ENCODE measurements at places on chromosomes 12 and 14.

- no peak for DNase-seq
These were observed 4.4 kb upstream of the PRDM4 start for GRCh38 chr12:107765316-107765715.

DNA sequence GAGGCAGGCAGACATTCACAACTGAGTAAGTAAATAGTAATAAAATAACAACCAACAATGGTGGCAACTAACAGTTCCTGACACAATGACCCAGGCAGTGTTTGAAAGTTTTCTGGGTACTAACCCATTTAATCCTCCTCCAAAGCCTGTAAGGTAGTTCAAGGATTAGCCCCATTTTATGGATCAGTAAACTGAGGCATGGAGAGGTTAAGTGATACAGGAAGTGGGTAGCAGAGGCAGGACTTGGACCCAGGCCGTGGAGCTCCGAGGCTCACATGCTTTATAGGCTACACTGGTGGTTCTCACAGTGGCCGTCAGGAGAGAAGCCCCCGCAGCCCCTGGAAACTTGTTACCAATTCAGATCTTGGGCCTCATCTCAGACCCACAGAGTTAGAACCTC, 17.5 kb downstream of the CRACR2A start:
- no peak for DNase-seq

DNA sequence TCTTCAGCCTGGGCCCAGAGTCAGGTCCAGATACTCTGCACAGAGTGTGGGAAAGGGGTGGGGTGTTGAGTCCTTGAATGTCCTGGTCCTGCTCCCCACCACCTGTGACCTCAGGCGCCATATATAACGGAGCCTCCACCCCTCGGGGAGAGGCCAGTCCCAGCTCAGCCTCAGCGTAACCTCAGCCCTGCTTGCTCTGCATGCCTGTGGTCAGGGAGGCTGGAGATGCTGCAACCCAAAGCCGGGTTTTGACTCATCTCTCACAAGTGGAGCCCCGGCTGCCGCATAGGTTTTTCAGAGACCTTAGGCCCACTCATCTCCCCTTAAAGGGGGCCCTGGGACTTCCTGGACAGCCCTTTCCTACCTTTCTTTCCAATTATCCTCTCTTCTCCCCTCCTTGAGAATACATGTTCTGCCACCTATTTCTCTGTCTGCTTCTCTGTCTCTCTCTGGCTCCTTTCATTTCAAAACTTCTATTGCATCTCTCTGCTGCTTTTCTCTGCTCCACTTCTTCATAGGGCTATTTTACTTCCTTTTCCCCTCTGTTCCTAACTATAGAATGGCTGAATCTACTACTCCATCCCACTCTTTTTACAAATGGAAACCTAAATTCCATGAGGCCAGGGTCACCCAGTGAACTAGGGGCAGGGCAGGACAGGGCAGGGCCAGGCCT, 1.2 kb downstream of the ITGB7 start:
- no peak for DNase-seq

DNA sequence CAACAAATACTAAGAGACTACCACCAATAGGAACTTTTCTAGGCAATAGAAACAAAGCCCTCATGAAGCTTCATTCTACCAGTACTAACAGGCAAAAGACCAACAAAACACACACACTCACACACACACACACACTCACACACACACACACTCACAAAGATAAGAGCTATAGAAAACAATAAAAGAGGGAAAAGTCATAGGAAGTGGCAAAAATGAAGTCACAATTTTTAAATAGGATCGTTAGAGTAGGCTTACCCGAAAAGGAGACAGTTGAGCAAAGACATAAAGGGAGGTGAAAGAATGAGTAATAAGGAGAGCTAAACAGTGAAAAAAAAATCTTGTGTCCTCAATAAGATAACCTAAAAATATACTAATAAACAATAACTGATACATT, 66.5 kb downstream of the C2CD5 start:
- DNase-seq, result no peak

DNA sequence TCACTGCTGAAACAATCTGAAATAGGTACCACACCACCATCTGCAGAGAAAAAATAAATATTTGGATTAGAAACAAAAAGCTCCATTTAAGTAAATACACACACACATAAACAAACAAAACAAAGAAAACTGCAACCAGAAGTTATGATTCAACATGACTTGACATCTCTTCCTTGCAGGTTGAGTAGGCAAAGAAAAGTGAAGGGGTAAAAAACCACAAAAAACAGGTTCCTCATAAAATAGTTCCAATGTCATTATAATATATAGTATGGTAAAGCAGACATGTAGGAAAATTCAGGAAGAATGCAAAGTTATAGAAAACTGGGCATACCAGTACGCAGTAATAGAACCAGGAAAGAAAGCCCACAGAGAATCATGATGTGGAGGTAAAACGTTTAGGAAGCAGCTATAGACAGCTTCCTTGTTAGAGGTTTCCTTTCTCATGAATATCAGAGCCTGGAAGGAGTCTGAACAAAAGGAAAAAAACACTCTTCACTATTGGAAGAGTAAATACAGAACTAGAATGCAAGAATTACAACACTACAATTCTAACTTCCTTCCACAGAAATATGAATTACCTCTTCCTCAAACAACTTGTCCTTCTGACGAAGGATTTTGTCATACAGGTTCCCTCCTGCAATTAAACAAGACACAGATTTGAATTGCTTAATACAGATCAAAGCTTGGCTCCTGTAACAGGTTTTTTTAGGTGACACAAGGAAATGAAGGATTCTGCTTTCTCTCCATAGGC, 6.1 kb downstream of the NEK9 start:
- no peak for DNase-seq

- DNase-seq, result no peak
These were observed 331.1 kb downstream of the GLT1D1 start for GRCh38 chr12:129184127-129184928.

GRCh38 chr14:84112589-84112988, 1417.4 kb upstream of the FLRT2 start:
- no peak for DNase-seq

- no peak for DNase-seq
These were observed 10.3 kb upstream of the KCNA1 start for GRCh38 chr12:4899364-4899763.

- no peak for DNase-seq
These were observed 66.4 kb downstream of the CHST11 start for GRCh38 chr12:104522985-104523722.
